ENCODE measurements at places on chromosomes 6 and 20. TPM values are rescaled to one million over a fixed set of nuclear protein-coding genes. Genes with fewer than 3 reads are reported as not detected.

DNA sequence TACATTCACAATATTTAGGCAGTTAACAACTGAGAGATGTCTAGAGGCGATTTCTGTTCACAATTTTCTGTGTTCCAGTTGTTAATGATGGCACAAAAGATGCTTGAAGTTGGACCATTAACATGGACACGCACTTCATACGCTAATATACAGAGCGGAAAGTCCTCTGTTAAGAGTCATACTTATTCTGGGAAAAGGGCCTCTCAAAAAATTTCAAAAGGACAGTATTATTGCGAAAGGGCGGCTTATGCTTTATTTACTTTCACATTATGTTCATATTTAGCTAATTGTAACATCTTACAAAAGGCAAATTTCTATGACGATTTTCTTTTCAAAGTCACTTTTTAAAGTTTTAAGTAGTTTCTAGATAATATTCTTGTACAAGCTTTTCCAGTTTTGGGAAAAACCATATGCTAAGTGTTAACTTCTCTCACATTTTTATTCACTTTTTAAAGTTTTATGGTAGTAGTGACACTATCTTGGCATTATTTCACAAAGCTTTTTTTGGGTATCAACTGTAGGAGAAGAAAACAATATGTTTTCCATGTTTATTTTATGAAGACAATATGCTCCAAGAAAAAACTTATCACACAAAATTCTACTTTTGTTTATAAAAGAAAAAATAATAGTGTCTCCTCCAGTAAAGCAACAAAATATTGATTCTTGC lies 62.3 kb downstream of the MAP7 start:
- DNase-seq = no peak

DNA sequence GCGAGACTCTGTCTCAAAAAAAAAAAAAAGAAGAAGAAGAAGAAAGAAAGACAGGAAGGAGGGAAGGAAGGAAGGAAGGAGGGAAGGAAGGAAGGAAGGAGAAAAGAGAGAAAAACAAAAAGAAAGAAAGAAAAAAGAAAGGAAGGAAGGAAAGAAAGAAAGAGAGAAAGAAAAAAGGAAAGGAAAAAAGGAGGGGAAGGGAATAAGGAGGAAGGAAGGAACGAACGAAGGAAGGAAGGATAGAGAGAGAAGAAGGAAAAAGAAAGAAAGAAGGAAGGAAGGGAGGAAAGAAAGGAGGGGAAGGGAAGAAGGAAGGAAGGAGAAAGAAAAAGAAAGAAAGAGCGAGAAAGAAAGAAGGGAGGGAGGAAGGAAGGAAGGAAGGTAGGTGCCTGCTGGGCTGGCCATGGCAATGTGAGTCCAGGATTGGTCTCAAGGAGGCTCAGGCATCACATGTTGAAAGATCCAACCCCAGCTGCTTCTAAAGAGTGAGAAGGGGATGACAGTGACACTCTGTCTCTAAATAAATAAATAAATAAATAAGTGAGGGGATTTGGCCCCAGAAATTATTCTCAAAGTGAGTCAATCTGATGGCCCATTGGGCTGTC lies 24.3 kb upstream of the SRSF6 start:
- DNase-seq = no peak

Gene TTLL9
- not detected for total RNA-seq

Gene EYS
- not detected for total RNA-seq

Data from CD8-positive, alpha-beta memory T cell (primary cell).